Renal pelvis (tissue), 12 donors: ENCODE measurements at places on chromosomes 11 and 22.

- no peak for DNase-seq
Measured at GRCh38 chr11:110295086-110295485, 1.3 kb downstream of the RDX start.

DNA sequence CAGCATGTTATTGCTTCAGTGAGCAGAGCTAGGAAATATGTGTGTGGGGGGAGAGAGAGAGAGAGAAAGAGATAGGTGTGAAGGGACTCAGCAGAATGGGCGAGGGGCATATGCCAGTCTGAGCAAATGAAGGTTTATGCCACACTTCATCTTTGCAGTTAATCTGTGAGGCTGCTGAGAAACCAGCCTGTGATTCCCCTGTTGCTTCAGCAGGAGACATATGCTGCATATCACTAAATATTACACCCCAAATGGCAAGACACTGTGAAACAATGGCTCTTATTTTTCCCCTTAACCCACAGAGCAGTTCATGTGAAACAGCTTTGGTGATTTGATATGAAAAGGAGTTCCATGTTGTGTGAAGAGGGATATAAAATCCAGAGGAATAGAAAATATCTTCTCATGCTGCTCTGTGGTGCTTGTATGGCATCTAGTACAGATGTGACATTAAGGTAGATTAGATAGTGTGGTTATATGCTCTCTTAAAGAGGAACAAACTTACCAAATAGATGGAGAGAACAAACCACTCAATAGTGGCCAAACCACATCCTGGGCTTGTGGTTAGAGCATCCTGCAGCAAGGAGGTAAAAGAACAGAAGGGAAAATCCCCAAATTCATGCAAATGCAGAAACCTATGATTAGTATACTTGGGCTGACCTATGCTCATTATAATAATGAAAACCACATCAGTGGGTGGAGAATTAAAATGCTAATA lies 864.2 kb downstream of the FAM181B start:
- no peak for DNase-seq

- DNase-seq, result no peak
Measured at GRCh38 chr11:45669146-45669545, 3.7 kb upstream of the CHST1 start.

DNA sequence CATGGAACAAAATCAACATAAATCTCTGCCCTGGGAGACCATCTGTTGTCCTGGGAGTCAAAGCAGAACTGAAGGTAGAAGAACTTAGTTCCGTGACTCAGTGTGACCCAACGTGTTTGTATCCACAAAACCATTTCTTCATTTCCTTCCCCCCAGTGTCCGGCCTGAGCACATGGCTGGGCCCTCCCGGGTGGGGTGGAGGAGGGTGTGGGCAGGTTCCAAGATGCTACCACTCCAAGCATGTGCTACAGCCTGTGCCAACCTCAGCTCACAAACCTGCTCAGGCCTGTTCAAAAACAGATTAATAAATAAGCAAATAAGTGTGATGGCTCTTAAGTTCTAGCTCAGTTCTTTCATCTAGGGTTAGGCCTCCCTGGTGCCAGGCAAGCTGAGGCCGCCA lies 55.3 kb downstream of the SHANK2 start:
- no peak for DNase-seq

DNA sequence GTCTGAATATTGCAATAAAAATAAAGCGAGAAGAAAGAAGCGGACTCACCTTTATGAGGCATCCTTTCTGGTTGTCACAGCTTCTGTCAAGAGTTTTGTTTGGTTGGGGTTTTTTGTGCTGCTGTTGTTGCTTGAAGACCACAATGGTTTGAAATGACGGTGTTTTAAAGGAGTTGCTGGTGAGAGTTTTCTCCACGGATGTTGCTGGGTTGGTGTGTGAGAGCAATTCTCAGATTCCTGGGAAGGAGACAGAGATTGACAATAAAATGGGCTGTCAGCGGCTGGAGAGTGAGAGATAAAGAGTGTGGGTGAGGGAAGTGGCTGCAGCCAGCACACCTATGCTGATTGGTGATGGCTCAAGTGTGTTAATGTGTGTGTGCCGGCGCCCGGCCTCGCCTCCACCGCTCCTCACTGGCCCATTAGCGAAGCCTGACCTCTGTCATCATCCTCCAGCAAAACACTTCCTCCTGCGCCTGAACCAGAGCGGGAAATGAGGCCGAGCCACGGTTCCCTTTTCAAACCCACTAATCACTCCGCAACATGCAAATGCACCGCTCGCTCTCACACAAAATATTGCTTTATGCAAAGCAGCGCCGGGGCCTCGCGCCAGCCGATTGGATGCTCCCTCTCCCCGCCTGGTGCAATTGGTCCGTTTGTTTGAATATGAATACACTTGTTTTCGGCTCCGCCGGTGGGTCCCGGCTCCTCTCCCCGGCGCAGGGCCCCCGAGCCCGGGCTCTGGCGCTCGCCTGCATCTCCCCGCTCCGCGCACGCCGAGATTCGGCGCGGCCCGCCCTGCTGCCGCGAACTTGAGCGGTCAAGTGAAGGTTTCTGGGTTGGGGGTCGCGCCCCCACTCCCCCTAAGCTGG lies at the start of gene PAX6:
Gene PAX6, minus strand, starts transcription at position 544 of the 869 bp plus-strand sequence. CDS start 4,911 bp downstream, outside the sequence.
- DNase-seq, result no peak

GRCh38 chr22:42841444-42841843 lies 15.6 kb downstream of the ARFGAP3 start:
- no peak for DNase-seq

- no peak for DNase-seq
Measured at GRCh38 chr11:83063073-83063754, 8.5 kb downstream of the RAB30 start.

DNA sequence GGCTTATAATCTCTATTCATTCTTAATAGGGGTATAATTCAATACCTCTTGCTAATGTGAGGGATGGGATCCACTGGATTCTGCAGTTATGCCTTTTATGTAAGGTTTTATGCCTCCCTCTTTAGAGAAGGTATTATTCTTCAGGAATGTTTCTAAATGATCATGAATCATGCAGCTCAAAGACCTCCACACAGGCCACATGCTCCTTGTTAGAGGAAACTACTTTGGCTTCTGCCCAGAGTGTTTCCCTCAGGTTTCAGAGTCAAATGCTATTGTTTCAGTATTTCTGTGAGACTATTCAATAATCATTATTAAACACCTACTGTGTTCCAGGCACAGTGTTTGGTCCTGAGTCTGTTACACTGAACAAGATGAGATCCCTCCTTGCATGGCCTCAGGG lies 115.9 kb downstream of the RAB38 start:
- no peak for DNase-seq

- DNase-seq, result no peak
Measured at GRCh38 chr11:33630936-33631748, 69.5 kb downstream of the C11orf91 start.

DNA sequence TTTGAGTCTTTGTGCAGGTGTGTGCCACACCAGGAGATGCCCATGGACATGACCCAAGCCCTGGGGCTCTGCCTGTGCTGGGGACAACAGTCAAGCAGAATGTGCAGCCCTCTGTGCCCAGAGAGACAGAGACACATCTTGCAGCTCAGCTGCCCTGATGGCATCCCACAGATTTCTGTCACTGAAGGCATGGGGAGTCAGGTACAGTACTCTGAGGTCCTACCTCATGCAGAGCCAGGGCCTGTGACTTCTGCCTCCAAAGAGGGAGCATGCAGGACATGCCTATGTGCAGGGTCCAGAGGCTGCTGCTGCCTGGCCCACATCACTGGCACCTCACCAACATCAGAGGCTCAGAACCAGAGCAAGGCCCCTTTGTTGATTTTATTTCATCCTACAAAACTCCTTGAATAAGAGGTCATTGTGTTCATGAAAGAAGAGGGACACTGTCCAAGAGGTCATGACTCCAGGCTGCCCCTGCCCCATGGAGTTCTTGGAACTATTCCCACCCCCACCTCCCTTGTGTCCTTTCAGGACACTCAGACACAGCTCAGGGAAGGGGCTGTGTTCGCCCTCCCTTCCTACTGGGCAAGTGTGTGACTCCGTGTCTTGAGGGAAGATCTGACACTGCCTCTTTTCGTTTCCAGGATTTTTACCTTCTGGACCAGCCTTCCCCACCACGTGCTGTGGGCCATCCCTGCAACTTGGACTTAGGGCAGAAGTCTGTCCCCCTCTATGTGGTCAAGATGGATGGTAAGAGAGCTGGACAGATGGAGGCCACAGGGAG lies 62.3 kb downstream of the BTG4 start:
- DNase-seq, result no peak

DNA sequence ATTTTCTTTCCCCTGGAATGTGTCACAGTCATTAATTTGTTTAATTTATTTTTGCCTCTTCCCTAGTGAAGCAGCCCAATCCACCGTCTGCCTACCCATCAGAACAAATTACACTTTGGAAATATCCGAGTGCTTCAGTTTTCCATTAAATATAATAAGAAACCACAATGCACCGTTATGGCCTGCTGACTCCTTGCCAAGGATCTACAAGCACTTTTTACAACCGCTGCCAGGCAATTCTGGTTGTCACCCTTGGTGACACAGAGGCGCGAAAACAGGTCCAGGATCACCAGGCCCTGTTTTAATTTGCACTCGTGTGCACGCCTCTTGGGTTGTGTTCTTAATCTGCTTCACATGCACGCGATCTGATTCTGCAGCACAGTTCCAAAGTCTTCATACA lies 43.9 kb downstream of the KIRREL3 start:
- DNase-seq, result no peak

DNA sequence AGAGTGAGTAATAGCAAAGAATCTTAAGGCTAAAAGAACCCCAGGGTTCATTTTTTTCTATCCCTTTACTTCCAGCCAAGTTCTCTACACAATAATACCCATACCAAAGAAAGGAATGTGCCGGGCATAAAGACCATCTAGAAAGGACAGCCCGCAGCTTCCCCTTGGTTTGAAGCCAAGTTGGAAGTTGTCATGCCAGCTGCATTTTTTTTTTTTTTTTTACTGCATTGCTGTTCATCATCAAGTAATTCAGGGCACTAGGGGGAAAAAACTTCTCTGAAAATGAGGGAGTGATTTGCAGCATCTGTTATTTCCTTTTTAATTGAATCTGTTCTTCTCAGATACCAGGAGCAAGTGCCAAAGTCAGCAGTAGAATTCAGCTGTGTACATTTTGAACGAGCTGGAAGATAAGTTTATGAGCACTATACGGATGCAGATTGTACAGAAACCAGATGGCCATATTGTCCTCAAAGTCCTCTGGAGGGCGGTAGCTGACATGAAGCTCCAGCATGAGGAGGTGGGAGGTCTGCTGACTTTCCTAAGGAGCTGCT lies 56.4 kb downstream of the UBASH3B start:
- peak; percentile 80 for DNase-seq

GRCh38 chr11:6655790-6656583 lies at the start of gene DCHS1:
Gene DCHS1, minus strand, starts transcription at chr11:6655809. Its CDS starts 14,196 bp downstream, at chr11:6641613.
- DNase-seq, result peak; percentile 48

GRCh38 chr11:2533587-2534133 lies 88.9 kb downstream of the KCNQ1 start:
- DNase-seq, result peak; percentile 75
